ENCODE measurements at places on chromosomes 16 and 17.

GRCh38 chr17:2013994-2014317 lies 11.2 kb downstream of the RTN4RL1 start:
- DNase-seq = no peak

DNA sequence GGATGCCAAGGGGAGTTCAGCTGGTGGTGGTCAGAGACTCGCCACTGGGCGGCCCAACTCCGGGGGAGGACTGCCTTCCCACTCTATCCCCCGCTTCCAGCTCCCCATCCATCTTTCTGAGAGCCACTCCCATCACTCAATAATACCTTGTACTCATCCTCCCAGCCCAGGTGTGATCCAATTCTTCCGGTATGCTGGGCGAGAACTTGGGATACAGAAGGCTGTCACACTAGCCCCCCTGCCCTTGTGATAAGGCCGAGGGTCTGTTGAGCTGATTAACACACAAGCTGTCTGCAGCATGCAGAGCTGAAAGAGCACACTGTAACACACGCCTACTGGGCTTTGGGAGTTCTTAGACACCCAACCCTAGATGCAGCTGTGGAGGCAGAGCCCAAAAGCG lies 460.4 kb upstream of the EEF2KMT start:
- DNase-seq = no peak

- no peak for DNase-seq
These were observed 36.1 kb downstream of the HIC1 start for GRCh38 chr17:2090804-2091534.

DNA sequence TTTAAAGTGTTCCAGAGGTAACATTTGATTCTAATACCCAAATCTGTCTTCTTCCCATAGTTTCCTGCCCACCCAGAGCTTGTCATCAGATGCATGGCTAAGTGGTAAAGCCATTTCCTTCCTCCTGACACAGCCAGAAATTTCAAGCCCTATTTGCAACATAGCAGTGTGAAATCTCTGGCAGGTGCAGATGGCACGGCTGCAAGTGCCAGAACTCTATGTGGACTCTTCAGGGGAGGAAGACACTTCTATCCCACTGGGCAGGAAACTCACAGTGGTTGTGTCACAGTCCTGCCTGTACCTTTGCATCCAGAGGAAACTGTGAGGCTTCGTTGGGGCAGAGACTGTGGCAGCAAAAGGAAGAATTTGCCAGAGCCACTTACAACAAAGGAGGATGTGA lies 13.2 kb downstream of the DYNLRB2 start:
- DNase-seq = no peak

DNA sequence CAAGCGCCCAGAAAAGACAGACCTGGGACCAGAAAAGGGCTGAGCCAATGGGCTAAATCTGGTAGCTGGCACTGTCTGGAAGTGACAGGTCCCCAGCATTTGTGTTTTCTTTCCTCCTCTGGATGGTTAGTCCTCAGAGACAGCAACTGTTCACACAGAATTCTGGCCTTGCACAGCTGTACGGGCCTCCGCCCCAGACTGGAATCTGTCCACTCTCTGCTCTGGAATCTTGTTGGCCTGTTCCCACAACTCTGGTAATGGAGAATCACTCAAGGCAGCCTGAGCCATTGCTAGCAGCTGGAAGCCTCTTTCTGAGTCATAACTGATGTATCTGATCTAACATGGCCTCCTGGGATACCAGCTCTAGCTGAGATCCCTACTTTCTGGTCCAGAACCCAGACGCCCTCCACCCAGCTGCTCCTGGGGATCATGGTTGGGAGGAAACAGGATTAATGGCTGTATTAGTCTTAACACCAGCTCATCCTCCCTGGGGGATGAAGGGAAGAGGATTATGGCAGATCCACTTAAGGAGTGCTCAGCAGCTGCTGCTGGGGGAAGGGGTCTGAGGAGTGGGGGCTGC lies 9.1 kb downstream of the ZNF668 start:
- no peak for DNase-seq

DNA sequence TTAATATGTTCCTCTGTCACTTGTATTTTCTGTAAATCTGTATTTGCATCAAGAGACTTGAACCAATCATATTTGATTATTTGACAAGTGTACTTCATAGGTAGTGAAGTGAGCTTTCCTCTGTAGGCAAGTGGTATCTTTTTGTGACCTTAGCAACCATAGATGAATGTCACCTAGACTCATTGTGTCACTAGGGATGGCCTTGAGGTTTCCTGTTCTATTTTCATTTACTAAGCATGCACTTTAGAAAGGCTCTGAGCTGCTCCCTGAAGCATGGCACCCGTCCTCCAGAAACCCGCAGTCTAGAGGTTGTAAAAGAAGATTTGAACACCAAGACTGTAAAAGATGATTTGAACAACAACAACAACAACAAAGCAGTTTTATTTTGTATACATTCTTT lies 151.7 kb downstream of the PRKCB start:
- DNase-seq = peak; percentile 31

DNA sequence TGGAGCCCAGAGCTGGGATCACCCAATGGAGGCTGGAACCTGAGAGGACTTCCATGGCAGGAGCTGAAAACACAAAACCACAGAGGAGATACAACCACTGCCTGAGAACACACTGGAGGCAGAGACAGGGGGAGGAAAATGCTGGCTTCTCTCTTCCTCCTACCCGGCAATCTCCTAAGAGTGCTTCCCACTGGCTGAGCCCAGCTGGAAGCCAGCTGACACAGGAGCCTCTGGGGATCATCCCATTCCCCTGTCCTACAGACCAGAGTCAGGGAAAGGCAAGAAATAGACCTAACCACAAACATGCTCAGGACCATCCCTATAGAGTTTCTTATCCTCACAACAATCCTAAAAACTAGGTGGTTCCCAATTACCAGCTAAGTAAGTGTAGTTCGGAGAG lies 112.4 kb upstream of the CDH5 start:
- no peak for DNase-seq

- no peak for DNase-seq
These were observed 17.0 kb downstream of the LSM12 start for GRCh38 chr17:44049294-44050060.

- DNase-seq = no peak
These were observed 14.2 kb upstream of the HAPSTR1 start for GRCh38 chr16:9077091-9077809.

DNA sequence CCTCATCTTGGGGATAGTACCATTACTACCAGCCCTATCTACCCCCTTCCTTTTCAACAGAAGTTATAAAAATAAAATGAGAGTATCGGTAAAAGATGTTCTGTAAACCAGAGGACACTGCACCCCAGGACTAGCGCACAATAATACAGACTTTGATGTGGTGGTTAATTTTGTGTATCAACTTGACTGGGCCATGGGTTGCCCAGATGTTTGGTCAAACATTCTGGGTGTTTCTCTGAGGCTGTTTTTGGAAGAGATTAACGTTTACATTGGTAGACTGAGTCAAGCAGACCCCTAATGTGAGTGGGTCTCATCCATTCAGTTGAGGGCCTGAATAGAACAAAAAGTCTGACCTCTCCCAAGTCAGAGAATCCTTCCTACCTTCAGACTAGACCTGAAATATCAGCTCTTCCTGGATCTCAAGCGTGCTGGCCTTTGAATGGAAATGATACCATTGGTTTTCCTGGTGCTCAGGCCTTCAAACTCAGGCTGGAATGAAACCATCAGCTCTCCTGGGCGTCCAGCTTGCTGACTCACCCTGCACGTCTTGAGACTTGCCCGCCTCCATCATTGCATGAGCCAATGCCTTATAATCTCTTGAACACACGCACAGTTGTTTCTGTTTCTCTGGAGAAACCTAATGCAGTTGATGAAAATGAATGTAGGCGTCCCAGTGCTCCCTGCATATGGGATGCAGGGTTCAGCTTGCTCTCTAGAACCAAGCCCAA lies 10.1 kb downstream of the MRM1 start:
- no peak for DNase-seq

GRCh38 chr16:56823081-56823733 lies 41.8 kb upstream of the SLC12A3 start:
- no peak for DNase-seq

DNA sequence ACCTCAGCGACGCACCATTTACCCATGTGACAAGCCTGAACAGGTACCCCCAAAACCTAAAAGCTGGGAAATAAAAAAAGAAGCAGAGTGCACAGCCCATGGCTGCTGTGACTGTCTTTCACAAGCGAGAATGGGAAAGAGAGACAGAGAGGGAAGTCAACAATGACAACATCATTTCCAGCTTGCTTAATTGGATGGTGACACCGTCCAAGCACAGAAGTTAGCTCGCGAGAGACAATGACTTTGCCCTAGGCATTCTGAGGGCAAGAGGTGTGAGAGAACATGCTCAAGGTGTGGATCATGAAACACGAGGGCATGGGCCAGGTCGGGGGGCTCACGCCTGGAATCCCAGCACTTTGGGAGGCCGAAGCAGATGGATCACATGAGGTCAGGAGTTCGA lies 19.3 kb upstream of the NSMCE1 start:
- DNase-seq = no peak

DNA sequence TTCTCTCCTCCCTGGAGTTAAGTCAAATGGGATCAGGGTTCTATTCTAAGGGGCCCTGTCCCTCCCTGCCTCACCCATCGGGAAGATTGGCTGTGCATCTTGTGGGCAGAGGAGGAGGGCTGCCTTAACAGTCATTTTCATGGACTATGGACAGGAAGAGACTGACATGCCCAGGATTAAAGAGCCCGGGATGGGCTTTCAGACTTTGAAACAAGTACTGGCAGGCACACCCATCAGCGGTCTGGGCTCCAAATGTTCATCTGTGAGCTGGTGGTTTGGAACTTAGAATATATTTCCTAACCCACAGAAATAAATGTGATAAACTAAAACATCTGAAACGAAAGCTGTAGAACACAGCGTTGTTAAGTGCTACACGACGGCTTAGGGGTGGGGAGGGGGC lies 6.5 kb downstream of the SLC6A4 start:
- DNase-seq = no peak

- DNase-seq = no peak
These were observed 14.7 kb upstream of the CTCF start for GRCh38 chr16:67547423-67548264.
